ENCODE measurements at places on chromosomes 16 and 17.
A peak's percentile ranks its signal among the peaks of the same experiment; 100 is the strongest.

DNA sequence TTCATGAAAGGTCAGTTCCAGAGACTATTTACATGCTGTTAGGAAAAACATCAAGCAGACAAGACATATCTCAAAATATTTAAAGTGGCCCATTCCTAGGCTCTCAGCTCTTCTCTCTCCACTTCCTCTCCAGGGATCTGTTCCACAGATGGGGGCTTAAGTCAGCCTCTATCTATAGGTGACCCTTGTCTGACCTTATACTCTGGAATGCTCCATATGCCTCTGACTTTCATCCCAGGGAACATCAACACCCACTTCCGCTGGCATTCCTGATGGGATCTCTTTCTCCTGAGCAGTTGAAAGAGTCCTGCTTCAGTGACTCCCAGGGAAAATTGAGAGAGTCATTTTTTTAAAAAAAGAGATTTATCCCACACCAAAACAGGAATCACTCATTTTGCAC is 11.5 kb upstream of the WIPI1 start:
- DNase-seq: no peak

DNA sequence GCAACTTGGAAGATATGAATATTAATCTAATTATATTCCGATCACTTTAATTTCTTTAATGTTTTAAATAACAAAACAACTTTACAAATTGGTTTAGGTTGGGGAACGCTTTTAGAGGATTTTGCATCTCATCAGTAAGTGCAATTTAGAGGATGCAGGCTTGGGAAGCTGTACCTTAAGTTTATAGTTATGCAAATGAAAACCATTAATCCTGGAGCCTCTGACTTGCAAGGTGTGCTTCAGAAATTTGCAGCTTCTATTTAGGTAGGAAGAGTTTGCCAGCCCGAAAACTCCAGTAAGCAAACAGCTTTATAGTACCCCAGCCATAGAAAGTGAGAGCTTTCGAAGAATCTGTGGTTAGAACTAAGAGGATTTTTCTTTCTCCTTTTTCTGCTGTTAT is 547.0 kb downstream of the MAF start:
- no peak for DNase-seq

- DNase-seq: peak; percentile 15
Measured at GRCh38 chr16:49464877-49465504, 91.4 kb downstream of the C16orf78 start.

DNA sequence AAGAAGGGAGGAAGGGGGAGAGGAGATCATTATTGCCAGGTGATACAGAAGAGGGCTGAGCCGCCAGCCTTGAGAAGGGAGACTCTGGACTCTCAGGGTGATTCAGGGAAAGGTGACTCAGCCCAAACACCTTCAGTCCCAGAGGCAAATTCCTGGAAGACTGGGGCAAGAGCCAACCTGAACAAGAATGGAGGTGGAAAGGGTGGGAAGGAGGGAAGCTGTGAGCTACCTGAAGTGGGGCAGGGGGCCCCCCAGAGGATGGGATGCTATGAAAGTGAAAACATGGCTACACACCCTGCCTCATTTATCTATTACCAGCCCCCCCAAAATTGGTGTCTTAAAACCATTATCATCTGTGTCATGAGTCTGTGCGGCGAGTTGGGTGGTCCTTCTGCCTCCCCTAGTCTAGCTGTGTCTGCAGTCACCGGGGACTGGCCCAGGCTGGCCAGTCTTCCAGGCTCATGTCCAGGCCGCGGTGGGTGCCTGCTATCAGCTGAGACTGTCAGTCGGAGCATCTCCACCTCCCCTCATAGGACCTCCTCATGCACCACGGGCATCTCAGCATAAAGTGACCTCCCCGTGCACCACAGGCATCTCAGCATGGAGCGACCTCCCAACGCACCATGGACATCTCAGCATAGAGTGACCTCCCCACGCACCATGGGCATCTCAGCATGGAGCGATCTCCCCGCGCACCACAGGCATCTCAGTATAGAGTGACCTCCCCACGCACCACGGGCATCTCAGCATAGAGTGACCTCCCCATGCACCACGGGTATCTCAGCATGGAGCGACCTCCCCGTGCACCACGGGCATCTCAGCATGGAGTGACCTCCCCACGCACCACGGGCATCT is 3.2 kb upstream of the SLC47A2 start:
- DNase-seq: peak; percentile 43

- no peak for DNase-seq
Measured at GRCh38 chr16:53545433-53545832, 42.4 kb upstream of the AKTIP start.

GRCh38 chr16:87380403-87380802 is 3.2 kb downstream of the FBXO31 start:
- DNase-seq: no peak

DNA sequence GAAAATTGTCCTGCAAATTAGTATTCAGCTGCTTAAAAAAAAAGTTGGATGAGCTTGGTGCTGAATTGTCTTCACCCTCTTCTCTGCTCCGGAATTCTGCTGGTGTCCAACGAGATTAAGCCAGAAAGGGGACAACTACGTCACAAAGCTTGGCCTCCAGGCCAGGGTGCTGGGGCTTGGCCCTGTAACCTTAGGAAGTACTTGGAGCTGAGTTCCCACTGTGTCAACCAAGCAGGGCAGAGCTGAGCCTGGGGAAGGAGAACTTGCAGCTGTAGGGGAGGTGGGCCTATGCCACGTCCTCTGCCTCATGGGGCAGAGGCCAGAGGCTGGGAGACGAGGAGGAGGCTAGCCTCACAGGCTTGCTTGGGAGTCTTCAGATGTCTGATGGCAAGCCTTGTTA is 71.2 kb downstream of the CLEC16A start:
- DNase-seq: no peak

DNA sequence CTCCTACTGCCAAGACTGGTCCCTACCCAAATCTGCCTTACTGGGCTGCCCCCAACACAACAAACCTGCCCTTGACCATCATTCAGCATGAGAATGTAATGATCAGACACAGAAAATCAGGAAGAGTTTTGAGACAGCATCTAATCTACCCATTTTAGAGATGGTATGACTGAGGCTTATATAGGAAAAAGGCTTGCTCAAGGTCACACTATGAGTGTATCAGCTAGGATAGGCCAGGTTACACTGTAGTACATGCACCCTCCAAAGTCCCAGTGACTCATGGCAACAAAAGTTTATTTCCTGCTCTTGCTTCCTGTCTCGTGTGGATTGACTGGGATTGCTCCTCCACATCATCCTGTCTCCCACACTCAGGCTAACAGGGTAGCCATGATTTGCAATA is 27.9 kb downstream of the NLRC5 start:
- no peak for DNase-seq

GRCh38 chr17:57264250-57264649 is 7.9 kb downstream of the MSI2 start:
- no peak for DNase-seq

DNA sequence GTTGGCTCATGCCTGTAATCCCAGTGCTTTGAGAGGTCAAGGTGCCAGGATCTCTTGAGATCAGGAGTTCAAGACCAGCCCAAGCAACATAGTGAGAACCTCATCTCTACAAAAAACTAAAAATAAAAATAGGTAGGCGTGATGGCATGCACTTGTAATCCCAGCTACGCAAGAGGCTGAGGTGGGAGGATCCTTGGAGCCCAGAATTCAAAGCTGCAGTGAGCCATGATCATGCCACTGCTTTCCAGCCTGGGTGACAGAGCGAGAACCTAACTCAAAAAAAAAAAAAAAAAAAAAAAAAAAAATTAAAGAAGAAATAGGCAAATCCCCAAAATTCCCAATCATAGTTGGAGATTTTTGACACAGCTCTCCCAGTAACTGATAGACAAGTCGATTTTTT is 32.2 kb upstream of the SRCIN1 start:
- no peak for DNase-seq

GRCh38 chr16:70576431-70577255 is 53.0 kb downstream of the SF3B3 start:
- peak; percentile 31 for DNase-seq

- DNase-seq: no peak
Measured at GRCh38 chr16:89237733-89238132, 20.2 kb downstream of the ZNF778 start.

- no peak for DNase-seq
Measured at GRCh38 chr17:29633886-29634285, 11.2 kb upstream of the CORO6 start.

GRCh38 chr17:54901230-54901822 is 674 bp downstream of the TOM1L1 start:
- peak; percentile 48 for DNase-seq

GRCh38 chr17:41098481-41098880 is 539 bp upstream of the KRTAP4-8 start:
- DNase-seq: no peak

GRCh38 chr17:917941-918740 is 61.4 kb downstream of the NXN start:
- no peak for DNase-seq

- DNase-seq: no peak
Measured at GRCh38 chr17:30476726-30477082, 504 bp upstream of the GOSR1 start.

- peak; percentile 40 for DNase-seq
Measured at GRCh38 chr17:38746849-38747462, 1.2 kb downstream of the PCGF2 start.

GRCh38 chr17:45809499-45809898 is 25.4 kb downstream of the CRHR1 start:
- no peak for DNase-seq

DNA sequence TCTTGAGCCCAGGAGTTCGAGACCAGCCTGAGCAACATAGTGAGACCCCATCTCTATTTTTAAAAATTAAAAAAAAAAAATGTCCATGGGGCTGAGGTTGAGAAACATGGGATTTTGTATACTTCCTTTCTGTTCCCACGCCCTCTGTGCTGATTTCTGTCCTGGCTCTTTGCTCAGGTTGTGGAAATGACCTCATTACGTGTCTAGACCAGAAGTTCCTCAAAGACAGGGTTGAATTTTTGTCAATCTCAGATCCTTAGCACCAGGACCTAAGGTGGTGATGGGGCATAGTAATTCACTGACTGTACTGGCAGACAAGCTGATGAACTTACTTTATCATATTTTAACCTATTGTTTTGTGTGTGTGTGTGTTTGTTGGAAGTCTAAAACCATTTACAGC is 11.2 kb upstream of the HNF1B start:
- no peak for DNase-seq

GRCh38 chr17:7559320-7560171 is 996 bp downstream of the TNFSF13 start:
- peak; percentile 83 for DNase-seq

DNA sequence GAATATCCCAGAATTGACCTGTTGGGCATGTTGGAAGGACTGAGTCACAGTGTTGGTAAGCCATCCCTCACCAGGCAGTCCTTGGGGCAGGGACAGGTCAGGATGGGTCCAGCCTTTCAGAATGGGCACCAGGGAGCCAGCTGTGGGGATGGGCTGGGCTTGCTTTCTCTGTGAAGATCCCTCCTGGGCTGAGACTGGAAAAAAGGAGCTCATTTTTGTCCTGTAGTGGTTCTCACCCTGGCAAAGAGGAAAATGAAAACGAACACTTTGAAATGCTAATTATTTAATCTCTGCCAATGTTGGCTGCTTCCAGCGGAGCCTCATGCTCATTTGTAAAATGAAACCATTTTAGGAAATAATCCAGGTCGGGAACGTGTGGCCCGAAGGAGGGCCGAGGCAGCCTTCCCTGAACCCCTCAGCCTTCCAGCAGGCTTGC is 237.5 kb upstream of the SALL1 start:
- no peak for DNase-seq

DNA sequence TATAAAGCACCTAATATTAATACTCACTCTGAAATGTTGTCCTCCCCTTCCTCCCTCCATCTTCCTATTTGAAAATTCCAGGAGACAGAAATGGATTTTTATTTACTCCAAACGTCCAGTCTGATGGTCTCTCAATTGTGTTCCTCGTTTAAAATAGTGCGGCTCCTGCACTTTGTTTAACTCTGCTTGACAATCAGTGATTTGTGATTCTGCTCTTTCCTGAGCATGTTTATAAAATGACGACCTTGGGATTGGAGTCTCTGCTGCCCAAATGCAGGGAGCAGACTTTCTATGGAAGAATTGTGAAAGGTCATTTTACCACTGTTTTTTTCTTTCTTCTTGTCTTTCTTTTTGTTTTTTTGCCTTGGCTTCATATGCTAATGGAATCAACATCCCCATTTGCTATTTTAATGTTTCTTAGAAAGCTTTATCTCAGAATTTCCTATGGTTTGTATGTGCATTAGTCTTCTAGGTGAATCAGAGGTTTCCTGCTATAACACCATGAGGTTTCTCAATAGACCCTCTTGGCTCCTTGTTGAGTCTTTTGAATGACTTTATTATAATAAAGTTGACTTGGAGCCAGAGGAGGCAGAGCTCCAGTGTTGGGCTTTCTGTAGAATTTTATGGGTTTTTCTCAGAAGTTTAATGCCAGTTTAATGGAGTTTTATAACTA is 376.5 kb downstream of the CDH11 start:
- DNase-seq: no peak

DNA sequence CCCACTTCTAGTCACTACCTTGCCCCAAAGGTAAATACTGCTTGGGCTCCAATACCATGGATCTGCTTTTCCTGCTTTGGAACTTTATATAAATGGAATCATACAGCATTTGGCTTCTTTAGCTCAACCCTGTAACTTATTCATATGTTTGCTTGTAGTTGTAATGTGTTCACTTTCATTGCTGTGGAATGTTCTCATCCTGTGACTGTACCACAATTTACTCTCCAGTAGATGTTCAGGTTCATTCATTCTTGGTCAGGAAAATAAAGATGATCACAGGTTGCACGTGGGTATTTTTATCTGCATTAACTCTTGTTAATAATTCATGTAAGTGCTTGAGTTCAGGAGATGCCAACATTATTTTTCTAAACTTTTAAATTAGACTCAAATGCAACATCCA is 6.7 kb upstream of the BEAN1 start:
- DNase-seq: no peak

GRCh38 chr17:17152385-17152784 is 53.7 kb downstream of the PLD6 start:
- no peak for DNase-seq

GRCh38 chr17:31431852-31432658 is 40.6 kb downstream of the RAB11FIP4 start:
- DNase-seq: no peak

GRCh38 chr16:30953511-30954124 is 3.9 kb upstream of the SETD1A start:
- peak; percentile 70 for DNase-seq

DNA sequence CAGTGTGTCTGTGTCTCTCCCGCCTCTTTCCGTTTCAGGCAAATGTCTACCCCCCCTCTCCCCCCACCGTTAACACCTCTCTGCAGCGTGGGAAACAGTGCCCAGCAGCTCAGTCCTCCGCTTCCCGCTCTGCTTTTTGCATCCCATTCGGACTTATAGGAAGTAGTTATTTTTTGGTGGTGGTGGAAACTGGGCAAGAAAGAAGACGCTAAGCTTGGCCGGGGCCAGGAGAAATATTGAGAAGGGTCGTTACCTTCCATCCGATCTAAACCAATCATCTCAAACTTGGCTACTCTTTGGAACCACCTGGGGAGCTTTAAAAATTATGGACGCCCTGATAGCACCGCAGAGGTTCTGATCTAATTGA is 499 bp upstream of the HLF start:
- DNase-seq: no peak
